ENCODE measurements at places on chromosomes 4 and X.

GRCh38 chr4:3121110-3121509 is 46.6 kb downstream of the HTT start:
- DNase-seq: no peak

DNA sequence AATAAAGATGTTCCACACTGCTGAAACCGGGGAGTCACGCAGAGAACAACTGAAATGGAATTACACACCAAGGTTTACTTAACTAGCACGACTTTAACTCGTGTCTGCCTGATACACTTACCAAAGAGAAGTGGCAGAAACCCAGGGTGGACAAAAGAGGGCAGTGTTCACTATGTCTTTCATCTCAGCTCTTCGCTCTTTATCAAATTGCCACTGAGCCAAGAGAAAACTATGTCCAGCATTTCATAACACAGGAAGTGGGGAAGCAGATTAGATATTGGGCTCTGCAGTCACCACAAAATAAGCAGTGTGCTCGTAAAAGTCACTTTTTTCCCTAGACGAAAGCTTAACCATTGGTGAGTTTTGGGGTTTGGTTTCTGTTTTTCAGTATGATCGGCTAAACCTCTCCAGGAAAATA is 155.7 kb downstream of the CHIC2 start:
- DNase-seq: no peak

- no peak for DNase-seq
Observed at GRCh38 chr4:150087006-150087405, 8.8 kb downstream of the DCLK2 start.

DNA sequence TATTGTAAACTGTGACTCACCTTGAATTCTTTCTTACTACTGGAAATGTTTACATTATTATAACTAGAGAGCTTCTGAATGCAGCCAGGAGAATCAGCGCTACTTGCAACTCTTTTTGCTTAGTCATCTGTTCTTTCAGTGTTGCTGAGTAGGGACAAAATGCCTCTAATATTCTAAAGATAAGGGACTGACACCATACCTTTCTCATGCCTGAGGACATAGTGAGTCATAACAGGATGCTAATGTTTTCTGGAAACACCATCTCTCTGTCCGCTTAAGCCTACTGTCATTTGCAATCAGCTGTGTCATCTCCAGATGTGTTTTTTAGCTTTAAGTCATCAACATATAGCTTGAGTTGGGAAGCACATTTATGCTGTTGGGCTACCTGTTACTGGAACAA is 108.3 kb downstream of the QRFPR start:
- no peak for DNase-seq

DNA sequence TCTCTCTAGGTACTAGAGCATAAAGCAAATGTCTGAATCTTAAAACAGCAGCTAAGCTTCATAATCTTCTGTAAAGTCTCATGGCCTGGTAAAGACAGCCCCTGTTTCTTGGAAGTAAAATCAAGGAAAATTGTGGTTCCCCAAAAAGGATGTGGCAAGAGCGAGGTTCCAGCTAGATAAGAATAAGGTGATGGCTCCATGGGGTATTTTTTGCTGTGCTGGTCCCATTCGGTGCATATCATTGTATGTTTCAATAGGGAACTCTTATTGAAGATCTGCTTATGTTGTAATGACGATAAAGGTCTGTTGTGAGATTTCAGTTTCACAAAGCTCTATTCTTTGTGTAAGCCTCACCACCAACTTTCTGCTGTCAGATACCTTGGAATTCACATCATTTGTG is 316.9 kb upstream of the NOCT start:
- DNase-seq: no peak

DNA sequence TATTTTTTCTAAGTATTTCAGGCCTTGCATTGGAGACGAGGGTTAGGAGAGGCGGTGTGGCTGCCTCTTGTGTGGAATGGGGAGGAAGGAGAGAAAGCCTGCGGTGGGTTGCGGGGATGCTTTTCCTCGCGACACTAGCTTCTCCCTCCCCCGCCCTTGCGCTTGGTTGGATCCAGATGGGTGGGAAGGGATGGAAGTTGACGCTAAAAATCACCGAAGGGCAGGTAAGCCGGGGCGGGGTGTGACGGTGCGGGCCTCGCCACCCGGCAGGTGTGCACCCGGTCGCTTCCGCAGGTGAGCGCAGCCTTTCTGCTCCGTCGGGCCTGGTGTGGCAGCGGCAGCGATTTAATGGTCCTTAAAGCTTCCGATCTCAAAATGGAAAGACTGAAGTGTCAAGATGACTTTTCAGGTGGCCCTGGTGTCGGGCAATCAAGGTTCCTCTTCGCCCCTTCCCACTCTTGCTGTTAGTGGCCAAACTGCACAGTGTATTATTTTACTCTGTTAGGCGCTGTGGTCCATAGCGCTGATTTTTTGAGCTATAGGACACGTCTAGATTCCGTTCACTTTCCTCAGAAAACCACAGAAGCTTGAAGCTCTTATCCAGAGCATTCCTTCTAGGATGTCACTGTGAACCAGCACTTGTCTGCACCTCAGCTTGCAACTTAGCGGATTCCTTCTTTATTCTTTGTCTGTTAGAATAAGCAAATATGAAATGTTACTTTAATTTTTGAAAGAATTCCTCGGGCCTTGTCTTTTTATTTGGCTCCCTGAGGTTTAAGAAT is 765 bp downstream of the ENOPH1 start:
- DNase-seq: peak; percentile 61

DNA sequence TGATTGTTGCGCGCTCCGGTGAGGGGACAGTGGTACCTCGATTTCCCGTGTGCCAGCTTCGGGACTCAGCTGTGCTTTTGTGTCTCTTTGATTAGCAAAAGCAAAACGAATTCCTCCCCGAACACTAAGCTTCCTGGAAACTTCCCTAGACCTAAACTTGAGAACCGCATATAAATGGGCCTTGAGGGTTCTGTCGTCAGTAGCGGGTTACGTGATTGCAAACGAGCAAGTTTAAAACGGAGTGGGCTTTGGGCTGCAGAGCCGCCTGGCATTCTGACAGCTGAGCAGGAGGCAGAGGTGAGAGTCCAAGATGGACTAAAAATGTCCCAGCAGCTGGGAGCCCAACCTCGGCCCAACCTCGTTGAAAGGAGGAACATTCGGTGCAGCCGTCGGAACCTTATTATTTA is 1.2 kb upstream of the TAPT1 start:
- peak; percentile 32 for DNase-seq

DNA sequence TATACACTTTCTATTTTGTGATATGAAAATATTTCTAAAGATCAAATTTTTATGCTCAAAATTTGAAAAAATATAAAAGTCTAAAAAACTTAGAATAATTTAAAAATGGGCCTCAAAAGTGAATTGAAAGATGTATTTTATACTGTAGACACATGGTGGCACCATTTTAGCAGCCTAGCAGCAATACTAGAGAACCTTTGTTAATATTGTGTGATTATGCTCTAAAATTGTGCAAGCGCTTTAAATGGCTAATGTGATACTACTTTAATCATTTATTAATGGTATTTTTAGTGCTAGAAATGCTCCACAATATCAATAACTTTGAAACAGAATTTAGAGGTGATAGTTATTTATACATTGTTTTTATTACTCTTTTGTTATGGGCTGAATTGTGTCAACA is 3.7 kb upstream of the GUF1 start:
- no peak for DNase-seq

- DNase-seq: peak; percentile 85
Observed at GRCh38 chrX:131763674-131764073, 219.8 kb downstream of the OR13H1 start.

DNA sequence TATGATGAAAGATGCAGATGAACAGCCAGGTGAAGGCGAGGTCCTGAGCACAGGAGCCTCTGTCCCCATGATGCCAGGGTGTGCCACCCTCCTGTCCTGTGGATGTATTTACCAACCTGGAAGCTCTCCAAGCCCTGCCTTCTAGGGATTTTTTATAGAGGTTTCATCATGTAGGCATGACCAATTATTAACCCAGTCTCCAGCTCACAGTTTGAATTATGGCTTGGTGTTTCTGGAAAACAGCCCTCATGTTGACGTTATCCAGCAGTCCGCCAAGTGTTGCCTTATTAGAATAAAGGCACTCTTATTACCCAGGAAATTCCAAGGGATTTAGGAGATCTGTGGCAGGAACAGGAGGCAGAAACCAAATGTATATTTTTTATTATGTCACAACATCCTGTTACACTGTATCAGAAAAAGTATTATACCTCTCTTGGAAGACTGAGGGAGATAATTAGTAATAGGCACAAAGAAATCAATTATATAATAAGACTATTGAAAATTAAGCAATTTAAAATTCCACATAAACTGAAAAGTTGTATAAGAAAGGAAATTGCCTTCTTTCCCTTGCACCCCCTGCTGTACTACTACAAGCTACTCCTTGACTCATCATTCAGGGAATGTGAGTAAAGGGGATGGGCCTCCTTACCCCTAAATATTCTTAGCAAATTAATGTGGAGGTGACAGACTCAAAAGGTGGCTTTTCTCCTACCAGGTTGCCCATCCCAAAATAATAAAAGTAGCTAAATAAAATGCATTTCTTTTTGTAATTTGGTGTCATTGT is 129.6 kb downstream of the ZNF330 start:
- DNase-seq: no peak

DNA sequence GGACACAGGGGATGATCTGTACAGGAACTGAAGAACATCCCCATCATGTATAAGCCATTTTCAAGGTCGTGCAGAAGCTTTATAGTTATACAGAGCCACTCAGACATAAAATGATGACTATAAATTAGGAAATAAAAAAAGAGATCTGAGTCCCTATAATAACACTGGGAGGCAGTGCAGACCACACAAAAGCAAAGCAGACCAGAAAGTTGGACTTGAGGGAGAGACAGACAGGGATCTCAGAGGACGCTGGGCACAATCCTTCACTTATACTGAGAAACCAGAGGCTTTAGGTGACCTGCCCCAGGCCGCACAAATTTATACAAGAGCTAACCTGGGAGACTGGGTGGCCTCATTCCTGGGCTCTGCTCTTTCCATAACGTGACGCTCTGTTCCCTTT is 70.5 kb downstream of the HADH start:
- DNase-seq: no peak

- DNase-seq: no peak
Observed at GRCh38 chrX:149230689-149231088, 274.4 kb downstream of the IDS start.

DNA sequence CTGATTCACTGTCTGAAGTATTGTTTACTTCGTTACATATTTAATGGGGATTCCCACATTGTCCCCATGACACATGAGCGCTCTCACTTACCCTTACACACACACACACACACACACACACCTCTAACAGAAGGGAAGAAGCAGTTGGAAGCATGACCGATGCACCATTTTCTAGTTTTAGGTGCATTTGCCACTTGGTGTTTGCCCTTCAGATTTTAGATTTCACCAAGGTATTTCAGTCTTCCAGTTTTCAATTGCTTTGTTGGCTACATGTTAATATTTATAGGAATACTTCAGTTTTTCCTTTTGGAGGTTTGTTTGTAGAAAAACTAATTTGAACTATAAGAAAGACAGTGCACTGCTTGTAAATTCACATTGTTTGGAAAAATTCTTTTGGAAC is 3.1 kb downstream of the POU4F2 start:
- no peak for DNase-seq

DNA sequence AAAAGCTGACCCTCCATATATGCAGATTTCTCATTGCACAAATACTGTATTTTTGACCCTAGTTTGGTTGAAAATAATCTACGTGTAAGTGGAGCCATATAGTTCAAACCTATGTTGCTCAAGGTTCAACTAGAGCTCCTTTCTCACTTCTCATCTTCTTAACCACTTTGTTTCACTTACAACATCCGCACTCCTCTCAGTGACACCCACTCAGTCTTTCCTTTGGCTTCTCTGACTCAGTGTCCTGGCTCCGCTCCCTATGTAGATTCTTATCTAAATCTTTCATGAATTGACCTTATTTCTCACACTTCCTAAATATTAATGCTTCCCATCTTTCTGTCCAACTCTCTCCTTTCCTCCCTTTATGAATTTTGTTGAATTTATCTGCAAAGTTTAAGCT is 32.9 kb upstream of the DKK2 start:
- DNase-seq: no peak

DNA sequence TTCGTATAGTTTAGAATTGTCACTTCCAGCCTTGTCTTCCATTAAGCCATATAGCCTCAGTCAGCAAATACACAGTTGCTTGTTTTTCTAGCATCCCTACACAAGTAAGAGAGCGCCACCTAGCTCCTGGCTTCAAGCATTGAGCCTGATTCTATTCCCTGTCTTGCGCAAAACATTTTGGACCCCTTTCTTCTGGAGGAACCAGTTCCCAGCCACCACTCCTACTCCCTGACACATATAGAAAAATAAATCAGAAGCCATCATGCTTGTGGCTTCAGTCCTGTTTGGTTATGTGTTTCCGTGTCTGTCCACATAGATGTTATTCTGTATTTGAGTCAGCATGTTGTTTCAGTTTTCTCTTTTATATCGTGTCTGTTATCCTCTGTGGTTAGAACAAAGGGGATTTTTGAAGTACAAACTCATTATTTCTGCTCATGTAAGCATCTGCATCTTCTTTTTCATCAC is 59.9 kb downstream of the GK start:
- peak; percentile 57 for DNase-seq

- DNase-seq: no peak
Observed at GRCh38 chrX:87525771-87526229, 8.2 kb downstream of the KLHL4 start.

- no peak for DNase-seq
Observed at GRCh38 chr4:163679189-163679588, 184.7 kb downstream of the TMA16 start.

DNA sequence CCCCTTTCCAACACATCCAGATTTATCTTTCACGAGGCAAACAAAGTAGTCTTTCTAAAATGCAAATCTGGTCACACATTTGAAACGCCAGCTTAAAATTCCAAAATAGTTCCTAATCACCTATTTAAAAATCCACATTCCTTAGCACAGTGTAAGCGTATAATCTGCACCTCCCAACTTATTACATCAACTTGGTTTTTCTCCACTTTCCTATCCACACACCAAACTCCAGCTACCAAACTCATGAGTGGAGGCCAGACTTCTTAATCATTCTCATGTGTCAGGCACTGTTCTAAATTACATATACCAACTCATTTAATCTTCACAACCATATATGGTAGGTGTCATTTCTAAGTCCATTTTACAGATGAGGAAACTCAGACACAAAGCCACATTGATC is 33.8 kb downstream of the ENOX2 start:
- DNase-seq: no peak

GRCh38 chrX:41198410-41198809 is 113.2 kb downstream of the USP9X start:
- DNase-seq: no peak

DNA sequence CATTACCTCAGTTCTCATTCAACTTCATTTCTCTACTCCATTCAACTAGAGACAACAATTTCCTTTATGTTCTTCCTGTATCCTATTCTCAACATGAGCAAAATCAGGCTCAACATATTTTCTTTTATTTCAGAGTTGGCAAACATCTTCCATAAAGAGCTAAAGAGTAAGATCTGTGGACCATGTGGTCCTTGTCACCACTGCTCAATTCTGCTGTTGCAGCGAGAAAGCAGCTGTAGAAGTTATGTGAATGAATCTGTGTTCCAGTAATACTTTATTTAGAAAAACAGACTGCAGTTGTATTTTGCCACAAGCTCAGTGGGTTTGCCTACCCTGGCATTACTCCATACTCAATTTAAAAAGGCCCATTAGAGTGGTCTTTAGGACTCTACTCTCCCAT is 2057.3 kb downstream of the ARAP2 start:
- no peak for DNase-seq

GRCh38 chr4:119697887-119698393 is 69.3 kb upstream of the PDE5A start:
- no peak for DNase-seq

All from CD4-positive, alpha-beta T cell treated with Interleukin-17A for 4 hours (primary cell).